T-helper 2 cell treated with Interferon-gamma antibody and Interleukin-4, amounts not matched to agents 5 μg/mL and 100 μg/mL, for 36 hours (primary cell): ENCODE measurements at places on chromosomes 1 and 21.

DNA sequence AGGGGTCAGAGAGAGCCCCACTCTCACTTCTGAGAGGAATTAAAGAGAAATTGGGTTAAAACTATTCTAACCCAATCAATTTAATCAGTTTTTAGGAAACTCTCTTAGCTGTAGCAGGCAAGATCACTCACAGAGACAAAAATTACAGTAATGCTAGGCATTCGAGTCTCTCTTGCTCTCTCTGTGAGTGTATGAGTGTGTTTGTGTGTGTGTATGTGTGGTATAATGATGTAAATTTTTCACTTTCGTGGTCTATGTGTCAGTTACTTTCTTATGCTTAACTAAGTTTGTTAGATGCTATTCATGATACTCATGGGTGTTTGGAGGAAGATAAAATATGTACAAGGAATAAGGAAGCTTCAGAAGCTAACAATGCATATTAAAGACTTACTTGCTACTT, 131.3 kb downstream of the FASLG start:
- DNase-seq, result no peak

DNA sequence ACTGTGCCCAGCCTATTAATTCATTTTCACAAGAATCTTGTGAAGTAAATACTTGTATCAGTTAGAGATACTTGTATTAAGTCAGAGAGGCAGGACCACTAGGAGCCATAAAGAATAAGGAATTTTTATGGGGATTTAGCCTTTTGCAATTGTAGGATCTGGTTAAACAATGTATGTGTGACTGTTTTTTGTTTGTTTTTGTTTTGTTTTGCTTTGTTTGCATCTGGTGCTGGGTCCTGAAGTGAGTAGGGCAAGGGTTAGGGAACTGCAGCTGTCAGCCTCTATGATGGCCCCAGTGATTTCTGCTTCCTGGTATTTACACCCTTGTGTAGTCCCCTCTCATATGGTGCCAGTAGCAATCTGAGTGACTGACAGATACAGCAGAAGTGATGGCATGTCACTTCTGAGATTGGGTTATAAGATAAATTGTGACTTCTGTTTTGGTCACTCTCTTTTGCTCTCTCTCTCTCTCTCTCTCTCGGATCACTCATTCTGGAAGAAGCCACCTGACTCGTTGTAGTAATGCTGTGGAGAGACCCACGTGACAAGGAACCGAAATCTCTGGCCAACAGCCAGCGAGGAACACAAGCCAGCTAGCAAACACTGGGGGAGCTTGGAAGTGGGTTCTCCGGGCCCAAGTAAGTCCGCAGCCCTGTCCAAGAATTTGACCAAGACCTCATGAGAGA, 96.2 kb upstream of the MARK1 start:
- no peak for DNase-seq

DNA sequence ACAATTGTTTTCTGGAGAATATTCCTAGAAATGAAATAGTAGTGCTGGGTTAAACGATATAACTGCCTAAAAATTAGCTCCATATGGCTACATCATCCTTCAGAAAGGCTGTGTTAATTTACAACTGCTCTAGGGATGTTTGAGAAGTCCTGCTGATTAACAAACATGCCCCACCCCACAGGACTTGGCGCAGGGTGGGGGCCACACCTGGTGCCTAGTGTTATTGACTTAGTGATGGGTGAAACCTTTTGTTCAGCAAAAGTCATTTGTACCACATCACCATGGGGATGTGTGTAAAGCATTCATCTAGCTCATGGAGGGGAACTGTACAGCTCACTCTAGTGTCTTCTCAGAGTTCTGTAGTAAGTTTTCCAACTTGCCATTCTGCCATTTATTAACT, 492.8 kb downstream of the CAMTA1 start:
- no peak for DNase-seq

DNA sequence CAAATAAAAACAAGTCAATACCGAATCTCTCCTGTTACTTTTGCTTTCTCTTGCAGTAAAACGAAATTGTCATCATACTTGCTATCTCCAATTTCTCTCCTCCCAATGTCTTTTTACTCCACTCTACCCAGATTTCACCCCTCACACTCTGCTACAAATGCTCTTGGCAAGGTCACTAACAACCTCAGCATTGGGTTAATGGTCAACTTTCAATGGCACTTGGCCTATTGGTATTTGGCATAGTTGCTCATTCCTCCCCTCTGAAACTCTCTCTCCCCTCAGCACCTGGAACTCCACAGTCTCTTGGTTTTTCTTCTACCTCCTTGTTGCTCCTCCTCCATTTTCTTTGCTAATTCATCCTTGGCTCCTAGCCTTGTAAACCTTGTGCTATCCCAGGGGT, 367.3 kb downstream of the PTPRU start:
- DNase-seq, result no peak

DNA sequence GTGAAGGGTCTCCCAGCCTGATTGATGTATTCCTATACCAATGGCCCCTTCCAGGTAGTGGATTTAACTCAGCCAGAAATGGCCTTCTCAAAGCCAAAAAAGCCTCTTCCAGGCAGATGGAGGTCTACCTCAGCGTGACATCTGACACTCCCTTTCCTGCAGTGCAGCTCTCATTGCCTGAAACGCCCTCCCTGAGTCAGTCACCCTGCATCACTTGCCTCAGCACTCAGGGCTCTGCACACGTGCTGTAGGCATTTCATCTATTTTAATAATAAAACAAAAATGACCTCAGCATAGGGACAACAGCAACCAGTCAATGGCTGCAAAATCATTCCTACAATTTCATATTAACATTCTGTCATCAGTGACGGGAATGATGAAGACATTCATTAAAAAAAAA, 64.4 kb upstream of the GJA5 start:
- DNase-seq, result no peak
